Skeletal muscle cell (primary cell): ENCODE measurements at places on chromosomes 4 and X.

DNA sequence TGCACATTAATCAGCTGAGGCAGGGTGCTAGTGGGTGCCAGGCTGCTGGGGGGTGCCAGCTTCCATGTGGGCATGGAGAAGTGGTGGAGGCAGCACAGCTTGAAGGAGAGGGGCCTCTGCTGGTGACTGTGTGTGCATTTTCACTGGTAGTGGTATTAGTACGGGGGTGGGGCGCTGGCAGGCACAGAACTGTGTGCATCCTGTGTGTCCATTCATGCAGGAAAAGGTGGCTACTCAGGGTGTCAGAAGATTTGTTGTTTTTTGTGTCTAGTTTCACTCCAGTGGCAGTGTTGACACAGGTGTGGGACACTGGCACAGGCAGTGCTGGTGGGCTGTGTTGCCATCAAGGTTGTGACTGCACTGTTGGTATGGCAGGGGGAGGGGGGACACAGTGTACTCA, 1303.6 kb downstream of the FAM133A start:
- no peak for DNase-seq

GRCh38 chrX:13194291-13195103, 125.4 kb downstream of the ATXN3L start:
- DNase-seq: no peak

- DNase-seq: no peak
Measured at GRCh38 chr4:4613641-4614286, 71.9 kb upstream of the STX18 start.

- DNase-seq: peak; percentile 25
Measured at GRCh38 chrX:65034668-65035445, 58.6 kb upstream of the ZC4H2 start.

DNA sequence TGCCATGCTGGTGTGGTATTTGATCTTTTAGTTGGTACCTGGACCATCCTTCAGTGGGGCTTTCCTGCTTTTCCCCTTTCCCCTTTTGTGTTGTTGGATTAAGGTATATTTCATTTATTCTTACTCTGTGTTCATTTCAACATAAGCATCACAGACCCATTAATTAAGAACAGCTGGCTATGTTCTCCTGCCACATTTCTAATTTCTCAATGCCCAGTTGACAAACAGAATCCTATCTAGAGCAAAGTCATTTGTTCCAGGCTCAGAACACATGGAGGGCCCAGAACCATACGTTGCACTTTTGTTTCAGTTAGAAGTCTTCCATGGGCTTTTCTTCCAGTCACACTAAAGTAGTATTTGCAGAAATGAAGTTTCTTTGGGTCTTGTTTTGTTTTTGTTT, 46.1 kb upstream of the EOLA2 start:
- DNase-seq: no peak

- DNase-seq: no peak
Measured at GRCh38 chr4:60296386-60296785, 903.7 kb upstream of the ADGRL3 start.

DNA sequence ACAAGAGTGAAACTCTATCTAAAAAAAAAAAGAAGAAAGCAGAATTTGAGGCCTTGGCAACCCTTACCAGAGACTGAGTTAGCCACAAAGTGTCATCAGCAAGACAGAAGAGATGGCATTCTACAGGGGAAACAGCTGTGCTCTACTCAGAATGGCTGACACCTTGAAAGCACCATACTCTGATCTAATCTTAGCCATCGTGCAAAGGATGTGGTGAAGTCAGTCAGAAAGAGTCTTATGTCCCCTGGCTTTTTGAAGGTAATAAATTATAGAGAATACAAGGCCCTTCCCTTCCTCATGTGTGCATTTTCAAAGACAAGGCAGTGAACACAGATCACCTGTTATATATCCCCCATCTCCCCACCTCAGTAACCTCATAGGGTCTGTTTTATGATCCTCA, 13.2 kb downstream of the CLNK start:
- no peak for DNase-seq

DNA sequence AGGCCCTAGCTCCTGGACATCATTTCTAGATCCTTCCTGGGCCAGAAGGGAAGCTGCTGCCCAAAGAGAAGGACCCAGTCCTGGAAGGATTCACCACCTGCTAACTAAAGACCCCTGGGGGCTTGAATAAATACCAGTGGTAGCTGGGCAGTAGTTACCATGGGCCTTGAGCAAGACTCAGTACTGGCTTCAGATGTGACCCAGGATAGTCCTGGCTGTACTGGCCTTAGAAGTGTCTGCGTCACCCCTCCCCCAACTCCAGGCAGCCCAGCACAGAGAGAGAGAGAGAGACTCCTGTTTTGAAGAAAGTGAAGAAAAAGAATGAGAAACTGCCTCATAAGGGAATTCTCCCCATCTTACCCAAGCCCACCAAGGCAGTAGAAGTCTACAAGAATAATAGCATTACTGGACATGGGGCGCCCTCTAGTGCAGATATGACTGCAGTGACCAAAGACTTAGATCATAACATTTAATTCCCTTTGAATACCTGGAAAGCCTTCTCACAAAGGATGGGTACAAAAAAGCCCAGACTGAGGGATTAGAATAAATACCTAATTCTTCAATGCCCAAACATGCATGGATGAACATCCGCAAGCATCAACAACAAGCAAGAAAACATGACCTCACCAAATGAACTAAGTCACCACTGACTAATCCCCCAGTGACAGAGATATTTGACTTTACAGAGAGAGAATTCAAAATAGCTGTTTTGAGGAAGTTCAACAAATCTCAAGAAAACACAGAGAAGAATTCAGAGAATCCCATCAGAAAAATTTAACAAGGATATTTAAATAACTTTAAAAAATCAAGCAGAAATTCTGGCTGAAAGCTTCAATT, 171.8 kb downstream of the HNRNPD start:
- DNase-seq: no peak

DNA sequence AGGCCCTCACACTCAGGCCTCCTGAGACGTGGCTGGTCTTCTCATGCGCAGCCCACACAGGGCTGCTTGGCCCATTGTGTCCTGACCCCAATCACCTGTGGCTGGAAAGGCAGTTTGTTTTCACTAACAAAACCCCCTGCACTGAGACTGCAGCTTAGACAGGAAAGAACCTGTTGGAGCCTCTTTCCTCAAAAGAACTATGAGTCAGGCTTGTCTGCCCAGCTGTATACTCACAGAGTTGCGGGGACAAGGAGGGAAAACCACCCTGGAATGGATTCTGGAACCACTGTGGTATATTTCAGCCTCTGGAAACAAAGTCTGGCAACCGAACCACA, 5.2 kb upstream of the TMEM156 start:
- no peak for DNase-seq

GRCh38 chr4:179307297-179308136, 1865.3 kb upstream of the AGA start:
- DNase-seq: no peak

DNA sequence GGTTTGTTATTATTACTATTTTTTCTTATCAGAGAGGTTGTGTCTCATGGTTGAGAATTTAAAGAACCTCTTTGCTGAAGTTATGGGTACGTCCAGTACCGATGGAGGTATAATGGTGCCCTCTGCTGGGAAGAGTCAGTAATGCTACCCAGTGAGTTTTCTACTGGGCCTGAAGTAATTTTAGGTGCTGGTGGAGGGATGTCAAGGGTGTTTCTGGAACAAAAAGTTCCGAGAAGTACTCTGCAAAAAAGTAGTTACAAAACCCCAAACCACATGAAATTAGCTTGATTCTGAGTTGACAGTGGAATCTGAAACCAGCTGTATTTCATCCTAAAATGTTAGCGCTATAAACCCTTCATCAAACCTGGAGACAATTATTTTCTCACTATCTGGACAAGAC, 102.5 kb upstream of the MID1 start:
- DNase-seq: peak; percentile 40

- no peak for DNase-seq
Measured at GRCh38 chrX:132504417-132504816, 15.6 kb upstream of the MBNL3 start.

- no peak for DNase-seq
Measured at GRCh38 chr4:122997463-122998101, 75.2 kb upstream of the NUDT6 start.

DNA sequence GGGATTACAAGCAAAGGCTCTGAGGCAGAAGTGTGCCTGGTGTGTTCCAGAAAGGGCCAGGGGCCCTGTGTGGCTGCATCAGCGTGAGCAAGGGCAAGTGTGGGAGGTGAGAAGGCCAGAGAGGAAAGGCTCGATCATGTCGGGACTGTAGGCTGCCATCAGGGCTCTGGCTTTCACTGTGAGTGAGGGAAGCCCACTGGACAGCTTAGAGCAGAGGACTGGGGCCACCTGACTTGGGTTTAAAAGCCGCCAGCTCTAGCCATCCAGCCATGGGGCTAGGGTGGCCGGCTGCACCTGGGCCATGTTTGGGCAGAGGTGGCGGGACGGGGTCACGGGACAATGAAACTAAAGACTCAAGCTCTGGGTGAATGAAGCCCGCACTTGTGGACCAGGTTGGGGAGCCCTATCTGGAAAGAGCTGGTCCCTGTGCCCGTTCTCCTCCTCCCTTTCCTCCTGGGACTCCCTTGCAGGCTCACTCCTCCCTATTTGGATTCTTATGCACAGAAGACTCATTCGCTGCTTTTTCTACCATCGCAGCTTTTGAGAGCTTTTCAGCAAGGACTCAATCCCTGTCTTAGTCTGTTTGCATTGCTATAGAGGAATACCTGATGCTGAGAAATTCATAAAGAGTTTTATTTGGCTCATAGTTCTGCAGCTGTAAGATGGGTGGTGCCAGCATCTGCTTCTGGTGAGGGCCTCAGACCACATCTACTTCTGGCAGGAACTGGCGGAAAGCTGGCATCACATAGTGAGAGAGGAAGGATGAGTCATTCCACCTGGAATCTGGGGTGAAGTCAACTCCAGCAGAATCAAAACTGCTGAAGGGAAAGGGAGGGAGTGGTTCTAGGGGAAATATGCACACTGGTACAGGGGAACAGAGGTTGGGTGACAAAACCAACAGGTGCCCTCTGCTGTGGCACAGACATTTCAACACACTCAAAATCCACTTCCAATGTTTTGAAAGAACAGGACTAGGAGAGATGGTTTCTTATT, 15.3 kb downstream of the CTAG1B start:
- no peak for DNase-seq

DNA sequence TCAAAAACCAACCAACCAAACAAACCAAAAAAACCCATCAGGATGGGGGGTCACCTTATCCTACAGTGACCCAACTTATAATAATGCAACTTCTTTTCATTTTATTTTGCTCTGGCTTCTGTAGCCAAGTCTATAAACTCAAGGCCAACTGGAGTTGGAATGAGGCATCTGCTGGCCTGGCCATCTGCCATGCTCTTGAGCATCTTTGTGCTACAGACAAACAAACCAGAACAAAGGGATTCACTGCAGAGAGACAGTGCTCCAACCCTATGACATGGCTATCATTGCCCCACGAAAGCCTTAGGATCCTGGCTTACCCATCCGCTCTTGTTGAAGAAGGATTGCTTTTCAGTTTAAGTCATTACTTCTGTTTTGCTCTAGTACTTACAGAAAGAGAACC, 49.2 kb upstream of the SCRG1 start:
- peak; percentile 76 for DNase-seq

- DNase-seq: no peak
Measured at GRCh38 chrX:53290441-53291041, 9.2 kb upstream of the IQSEC2 start.

DNA sequence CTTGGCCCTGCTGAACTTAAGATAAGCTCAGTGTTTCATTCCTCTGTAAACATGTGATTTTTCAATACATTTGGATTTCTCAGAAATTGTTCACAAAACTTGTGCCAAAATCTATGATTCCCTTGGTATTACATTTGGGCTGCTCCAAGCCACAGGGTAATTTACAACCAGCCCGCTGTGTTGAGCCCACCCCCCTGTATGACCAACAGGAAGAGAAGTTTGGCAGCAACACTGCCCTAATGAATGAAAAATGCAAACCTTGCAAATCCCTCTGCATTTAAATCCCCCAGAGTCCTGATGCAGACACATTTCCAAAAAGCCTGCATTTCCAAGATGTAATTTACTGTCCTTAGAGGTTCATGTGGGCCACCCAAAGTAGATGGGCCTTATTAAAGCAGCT, 34.1 kb upstream of the GAB1 start:
- DNase-seq: peak; percentile 75

GRCh38 chr4:86497980-86498862, 95.9 kb upstream of the PTPN13 start:
- DNase-seq: peak; percentile 33

GRCh38 chr4:56767567-56767966, 53.9 kb downstream of the SPINK2 start:
- no peak for DNase-seq

- no peak for DNase-seq
Measured at GRCh38 chr4:4866124-4866865, 6.8 kb downstream of the MSX1 start.

DNA sequence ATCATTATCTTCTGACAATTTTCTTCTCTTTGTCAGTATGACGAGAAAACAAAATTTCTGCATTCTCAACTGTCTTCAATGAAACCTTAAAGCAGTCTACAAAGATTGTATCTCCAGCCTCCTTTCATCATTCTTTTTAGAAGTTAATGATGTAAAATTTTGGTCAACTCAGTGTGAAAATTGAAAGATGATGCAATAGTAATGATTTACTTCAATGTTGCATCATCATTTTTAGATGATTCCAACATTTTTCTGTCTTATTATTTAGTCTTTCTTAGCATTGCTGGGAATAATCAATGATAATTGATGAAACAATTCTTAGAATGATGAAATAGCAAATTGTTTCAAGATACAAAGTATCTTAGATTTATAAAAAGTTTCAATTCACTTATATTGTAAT, 372.7 kb downstream of the C4orf33 start:
- no peak for DNase-seq

DNA sequence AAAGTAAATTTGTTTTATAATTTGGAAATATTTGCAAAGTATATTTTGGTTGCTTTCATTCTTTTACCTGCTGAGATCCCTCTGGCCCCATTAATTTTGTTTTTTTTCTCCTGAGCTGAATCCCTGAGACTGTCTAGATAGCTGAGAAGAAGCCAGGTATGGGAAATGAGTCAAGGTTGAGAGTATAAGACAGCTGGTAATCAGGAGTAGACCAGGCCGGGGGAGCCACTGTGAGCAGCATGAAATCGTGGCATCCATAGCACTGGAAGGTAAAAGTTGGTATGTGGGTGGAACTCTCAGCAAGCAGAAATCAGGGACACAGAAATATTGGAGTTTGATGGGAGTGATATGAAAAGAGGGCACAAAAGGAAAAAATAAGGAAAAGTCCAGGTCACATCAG, 164.5 kb downstream of the FHIP1A start:
- no peak for DNase-seq

- no peak for DNase-seq
Measured at GRCh38 chrX:17459008-17459611, 84.1 kb downstream of the NHS start.

- no peak for DNase-seq
Measured at GRCh38 chrX:79365591-79365990, 1.5 kb downstream of the ITM2A start.

DNA sequence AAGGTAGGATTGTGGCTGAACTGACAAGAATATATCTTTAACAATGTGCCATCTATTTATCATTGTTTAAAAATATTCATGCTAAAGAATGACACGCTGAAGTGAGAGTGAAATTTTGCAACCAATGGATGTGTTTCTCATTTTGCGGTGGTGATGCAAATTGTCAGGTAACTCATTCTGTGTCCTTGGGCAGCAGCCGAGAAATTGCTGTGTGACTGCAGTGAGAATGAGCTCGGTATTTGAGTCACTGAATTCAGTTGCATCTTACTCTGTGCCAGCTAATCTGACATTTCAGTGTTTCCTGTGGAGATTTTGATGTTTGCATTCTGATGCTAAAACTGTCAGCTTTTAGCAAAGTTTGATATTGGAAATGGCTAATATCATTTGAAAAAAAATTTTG, 28.1 kb downstream of the MCUB start:
- no peak for DNase-seq

- no peak for DNase-seq
Measured at GRCh38 chr4:168678751-168679366, 182.0 kb downstream of the PALLD start.
